ENCODE measurements at places on chromosomes 5 and 9. TPM values are rescaled to one million over a fixed set of nuclear protein-coding genes. Genes with fewer than 3 reads are reported as not detected.

- DNase-seq: peak; percentile 92
Observed at GRCh38 chr5:892394-893136, at the start of the genes BRD9 and TRIP13. BRD9 (minus strand) TSS chr5:892801; CDS start chr5:892657, 144 bp downstream. TRIP13 (plus strand) TSS chr5:892884; CDS start chr5:892999, 115 bp downstream.

GRCh38 chr5:88558366-88558765 lies 289.7 kb upstream of the TMEM161B start:
- DNase-seq: no peak

DNA sequence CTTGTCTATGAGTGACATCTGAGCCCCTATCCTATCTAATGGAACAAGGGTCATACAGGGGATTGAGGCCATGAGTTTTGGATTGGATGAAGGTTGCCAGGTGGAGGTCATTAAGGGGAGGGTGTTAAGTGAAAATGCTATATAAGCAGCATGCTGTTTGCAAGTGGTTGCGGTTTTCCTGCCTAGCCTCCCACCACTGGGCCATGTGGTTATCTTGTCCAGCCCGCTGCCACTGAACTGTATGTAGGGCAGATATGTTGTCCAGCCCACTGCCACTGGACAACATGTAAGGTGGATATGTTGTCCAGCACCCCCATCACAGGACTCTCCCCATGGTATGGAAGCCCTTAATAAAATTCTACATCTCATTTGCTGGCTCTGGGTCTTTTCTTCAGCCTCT lies 200.0 kb downstream of the FGF10 start:
- no peak for DNase-seq

GRCh38 chr9:108842610-108843295 lies 13.0 kb downstream of the ACTL7B start:
- no peak for DNase-seq

C1QTNF2 gene
- total RNA-seq: 27.8 TPM

DNA sequence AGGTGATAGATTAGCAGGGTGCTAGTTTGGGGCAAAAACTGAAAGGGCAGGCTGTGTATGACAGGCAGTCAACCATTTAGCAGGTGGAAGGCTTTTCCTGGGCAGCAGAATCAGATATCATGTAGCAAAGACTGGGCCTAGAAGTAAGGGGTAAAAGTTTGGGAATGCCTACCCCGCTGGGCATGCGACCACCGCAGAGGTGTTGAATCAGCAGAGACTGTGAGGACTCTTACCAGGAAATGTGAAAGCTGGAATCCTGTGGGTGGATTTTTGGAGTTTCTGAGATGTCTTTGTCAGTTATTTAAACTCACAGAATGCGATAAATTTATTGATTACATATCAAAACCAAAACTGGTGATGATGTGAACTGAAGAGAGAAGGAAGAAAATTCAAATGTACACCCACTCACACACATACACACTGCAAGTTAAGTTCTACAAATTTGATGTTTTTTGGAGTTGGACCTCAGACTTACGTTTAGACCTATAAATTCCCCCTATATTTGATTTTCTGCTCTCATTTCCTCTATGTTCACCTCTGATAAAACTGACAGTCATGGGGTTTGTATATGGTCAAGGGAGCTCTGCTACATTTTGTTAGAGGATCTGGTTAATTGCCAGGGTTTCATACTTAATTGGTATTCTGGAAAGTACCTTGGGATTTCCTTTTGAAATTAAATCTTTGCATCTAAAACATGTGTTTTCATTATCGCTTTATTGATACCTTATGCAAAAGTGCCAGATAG lies 333.6 kb downstream of the CSNK1G3 start:
- DNase-seq: no peak

DNA sequence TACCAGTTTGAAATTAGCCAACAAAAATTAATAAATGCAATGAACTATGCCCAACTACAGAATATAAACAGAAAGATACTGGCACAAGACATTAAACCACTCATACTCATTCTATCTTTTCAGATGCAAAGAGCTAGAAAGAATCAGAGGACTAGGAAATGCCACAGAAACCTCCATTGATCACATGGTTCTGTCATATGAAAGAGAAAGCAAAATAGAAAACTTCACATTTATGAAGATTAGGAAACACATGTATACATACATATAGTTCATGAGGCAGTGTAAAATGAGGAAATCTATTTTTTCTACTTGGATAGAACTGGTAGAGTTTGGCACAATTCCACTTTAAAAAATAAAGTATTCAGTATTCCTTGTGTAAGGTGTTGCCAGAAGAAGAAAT lies 275.1 kb upstream of the PTGER4 start:
- no peak for DNase-seq

TERT gene
- total RNA-seq: 0.21 TPM

IFNB1 gene
- not detected for total RNA-seq

GRCh38 chr9:83981126-83981871 lies 694 bp downstream of the RMI1 start:
- DNase-seq: peak; percentile 60

INIP gene
- 20.5 TPM for total RNA-seq

- DNase-seq: no peak
Observed at GRCh38 chr5:149383399-149383798, 4.3 kb upstream of the IL17B start.

GABRB2 gene
- total RNA-seq: 0.10 TPM

- DNase-seq: no peak
Observed at GRCh38 chr9:114837923-114838322, 32.1 kb upstream of the TNFSF15 start.

DNA sequence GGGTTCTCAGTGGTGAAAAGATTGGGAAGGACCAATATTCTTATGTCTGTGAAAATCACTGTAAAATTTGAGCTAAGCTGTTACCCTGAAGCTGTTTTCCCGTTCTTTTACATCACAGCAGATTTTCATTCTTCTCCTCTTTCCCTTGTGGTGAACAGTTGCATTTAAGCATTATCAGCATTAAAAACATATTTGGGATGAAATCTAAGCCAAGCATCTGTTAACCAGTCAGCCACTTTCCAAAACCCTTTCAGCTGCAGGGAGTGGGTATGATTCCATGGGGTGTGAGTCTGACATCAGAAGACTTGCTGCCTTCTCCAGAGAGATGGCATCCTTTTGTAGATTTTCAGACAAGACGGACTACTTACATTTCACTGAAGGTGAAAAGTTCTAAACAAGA lies 97.2 kb downstream of the TRIO start:
- DNase-seq: peak; percentile 85
